Bone marrow (tissue), 2 donors: ENCODE measurements at places on chromosomes 4 and X.

GRCh38 chr4:33864290-33864859, 2379.9 kb downstream of the ARAP2 start:
- no peak for DNase-seq

GRCh38 chr4:83703752-83704151, 167.8 kb downstream of the GPAT3 start:
- no peak for DNase-seq

GRCh38 chr4:100593935-100594334, 76.1 kb upstream of the EMCN start:
- DNase-seq = no peak

- no peak for DNase-seq
These were observed 5.5 kb downstream of the SEC31A start for GRCh38 chr4:82885410-82885809.

DNA sequence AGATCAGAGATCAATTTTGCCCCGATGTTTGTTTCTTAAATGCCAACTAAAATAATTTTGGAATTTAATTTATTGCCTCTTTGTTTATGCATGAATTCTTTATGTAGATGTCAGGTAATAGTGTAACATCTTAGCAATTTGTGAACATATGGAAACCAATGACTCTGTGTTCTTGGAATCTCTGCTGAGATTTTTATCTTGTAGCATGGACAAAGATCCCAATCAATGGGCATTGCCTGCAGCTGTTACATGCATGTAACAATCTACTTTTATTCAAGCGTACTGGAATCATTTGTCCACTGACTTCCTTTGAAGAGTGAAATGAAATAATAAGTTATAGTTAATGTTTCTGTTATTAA, 61.6 kb upstream of the ARSJ start:
- no peak for DNase-seq

GRCh38 chr4:185821029-185821419, 9.0 kb upstream of the SORBS2 start:
- DNase-seq = no peak

- DNase-seq = no peak
These were observed 24.0 kb downstream of the ABCB7 start for GRCh38 chrX:75131973-75132627.

DNA sequence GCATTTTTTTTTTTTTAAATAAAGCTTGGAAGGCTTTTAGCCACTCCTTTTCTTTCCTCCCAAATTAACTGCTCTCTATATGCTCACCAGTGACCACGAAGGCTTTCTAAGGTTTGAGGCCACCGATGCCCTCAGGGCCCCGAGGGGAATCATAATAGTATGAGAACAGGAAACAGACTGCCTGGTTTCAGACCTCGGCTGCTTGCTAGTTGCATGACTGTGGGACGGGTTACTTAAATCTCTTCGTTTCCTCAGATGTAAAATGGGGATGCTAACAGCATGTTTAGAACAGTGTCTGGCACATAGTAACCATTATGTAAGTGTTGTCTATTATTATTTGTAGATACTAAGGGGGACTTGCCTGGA, 3.6 kb downstream of the LINC00632 start:
- no peak for DNase-seq

DNA sequence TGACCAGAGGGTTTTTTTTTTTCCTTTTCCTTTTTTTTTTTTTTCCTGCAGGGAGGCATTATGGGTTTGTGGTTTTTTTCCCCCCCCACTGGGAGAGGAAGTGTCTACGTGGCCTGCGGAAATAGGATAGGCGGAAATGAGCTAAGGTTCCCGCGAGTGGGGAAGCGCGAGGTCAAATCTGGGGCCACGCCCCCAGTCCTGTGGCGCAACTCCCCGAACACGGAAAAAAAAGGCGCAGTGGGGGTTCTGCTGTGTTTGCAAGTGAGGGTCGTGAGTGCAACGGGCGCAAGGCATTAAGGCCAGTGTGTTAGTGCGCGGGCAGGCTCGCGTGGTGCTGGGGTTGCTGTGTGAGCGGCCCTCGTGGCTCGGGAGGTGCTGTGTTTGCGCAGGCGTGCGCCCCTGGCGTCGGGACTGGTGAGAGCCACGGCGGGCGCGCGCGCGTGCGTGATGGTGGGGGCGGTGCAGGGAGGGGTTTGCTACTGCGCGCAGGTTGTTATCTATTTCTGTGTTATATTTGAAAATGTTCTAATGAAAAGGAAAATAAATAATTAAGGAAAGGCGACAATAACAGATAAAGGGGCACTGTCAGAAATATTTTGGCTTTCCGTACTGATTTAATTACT, 685 bp upstream of the MORF4L2 start:
- DNase-seq = peak; percentile 62

- no peak for DNase-seq
These were observed 98.6 kb upstream of the TTC29 start for GRCh38 chr4:147044241-147044640.

- DNase-seq = no peak
These were observed 119.3 kb downstream of the C4orf51 start for GRCh38 chr4:145799223-145799622.

DNA sequence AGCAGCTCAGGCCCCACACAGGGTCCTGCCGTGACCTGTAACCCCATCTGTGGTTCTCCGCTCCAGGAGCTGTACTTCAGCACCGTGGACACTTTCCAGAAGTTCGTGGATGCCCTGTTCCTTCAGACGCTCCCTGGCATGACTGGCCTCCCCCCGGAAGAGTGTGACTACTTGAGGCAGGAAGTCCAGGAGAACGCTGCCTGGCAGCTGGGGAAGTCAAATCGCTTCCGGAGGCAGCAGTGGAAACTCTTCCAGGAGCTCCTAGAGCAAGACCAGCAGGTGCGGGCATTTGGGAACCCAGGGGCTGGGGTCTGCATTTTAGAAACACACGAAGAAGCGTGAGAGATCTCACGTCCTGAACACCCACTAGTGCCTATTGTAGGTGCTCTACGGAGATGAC, 72.5 kb downstream of the EVC start:
- DNase-seq = no peak

DNA sequence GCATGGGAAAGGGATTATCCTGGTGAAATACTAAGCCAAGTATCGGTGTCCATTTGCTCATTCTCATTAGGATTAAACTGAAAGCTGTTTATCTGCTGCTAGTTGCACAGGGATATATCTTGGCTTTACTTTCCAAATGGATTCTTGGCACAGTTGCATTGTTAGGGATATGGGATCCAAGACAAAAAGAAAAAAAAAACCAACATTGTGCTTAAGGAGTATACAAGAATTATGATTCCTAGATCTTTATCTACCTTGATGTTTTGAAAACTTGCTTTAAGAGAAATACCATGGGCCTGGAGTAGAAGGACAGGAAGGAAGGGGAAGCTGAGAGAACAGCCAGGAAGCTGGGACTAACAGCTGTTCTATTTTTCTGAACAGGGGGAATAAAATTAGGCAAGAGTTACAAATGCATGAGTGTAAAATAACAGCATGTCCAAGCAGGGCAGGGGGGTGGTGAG, 107.6 kb downstream of the ATXN3L start:
- DNase-seq = no peak

- no peak for DNase-seq
These were observed 245.1 kb upstream of the SLC7A11 start for GRCh38 chr4:138487230-138487629.

GRCh38 chrX:69234624-69235023, 69.4 kb upstream of the PJA1 start:
- DNase-seq = no peak

- no peak for DNase-seq
These were observed 291.3 kb upstream of the TRAM1L1 start for GRCh38 chr4:117376692-117377091.

DNA sequence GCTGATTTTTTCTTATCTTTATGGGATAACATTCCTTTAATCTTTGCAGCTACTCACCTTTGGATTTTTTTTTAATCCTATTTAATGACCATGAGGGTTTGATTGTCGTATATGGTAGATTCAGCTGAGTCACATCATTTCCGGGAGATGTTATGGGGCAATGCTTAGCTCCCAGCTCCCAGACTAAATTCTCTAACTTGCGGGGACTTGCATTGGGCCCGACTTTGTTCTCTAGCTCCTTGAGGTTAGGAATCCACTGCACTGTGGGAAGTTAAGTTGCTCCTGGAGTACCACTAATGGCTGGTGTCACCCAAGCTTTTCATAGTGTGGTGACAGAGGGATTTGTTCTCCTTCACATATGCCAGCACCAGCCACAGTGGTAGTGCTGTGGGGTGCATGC, 287.4 kb downstream of the TECRL start:
- no peak for DNase-seq

GRCh38 chr4:63020661-63021060, 1388.6 kb downstream of the TECRL start:
- DNase-seq = no peak

GRCh38 chr4:185201977-185202962, 1.5 kb downstream of the CFAP97 start:
- no peak for DNase-seq

DNA sequence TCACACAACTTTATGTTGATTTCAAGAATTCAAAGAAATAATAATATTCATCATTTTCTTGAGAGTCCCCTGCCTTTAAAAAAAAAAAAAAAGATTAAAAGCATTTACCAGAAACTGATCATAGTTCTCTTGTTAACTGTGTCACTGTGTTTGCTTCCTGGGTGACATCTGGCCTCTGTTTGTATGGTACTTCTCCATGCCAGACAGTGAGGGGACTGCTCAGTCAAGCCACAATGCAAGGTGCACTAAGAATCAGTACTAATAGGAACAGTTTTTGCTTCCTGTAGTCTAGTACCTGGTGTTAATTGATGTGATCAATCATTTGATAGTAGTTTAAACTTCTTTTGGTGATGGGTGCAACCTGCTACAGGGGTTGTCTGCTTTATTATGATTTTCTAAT, 77.5 kb downstream of the PHOX2B start:
- DNase-seq = no peak
